ENCODE measurements at places on chromosomes 5 and 9.
A peak's percentile ranks its signal among the peaks of the same experiment; 100 is the strongest.

DNA sequence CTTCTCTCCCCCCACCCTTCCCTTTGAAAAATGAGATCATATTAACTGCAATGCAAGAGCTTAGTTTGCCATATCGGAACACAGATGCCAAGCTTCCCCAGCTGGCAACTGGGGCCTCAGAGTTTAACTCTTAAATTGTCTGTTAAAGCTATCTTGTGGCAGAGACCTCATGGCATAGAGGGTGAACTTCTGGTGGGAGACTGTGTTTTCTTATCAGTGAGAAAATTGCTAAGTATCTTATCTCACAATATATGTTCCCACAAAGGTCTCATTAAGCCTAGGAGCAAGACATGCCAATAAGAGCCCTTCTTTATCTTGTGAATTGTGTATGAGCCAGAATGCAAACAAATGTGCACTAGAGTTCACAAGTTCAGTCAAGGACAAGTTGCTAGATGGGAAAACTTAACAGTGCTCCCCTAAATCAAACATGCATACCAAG, 12.3 kb downstream of the NFIB start:
- no peak overlapping the region for H3K27ac ChIP-seq
- H3K36me3 ChIP-seq = no peaks in the 10 kb centered on the region
- no peaks in the 10 kb centered on the region for H3K27me3 ChIP-seq
- no peaks in the 10 kb centered on the region for H3K4me1 ChIP-seq
- H3K4me3 ChIP-seq = no peak overlapping the region
- no peak for DNase-seq

DNA sequence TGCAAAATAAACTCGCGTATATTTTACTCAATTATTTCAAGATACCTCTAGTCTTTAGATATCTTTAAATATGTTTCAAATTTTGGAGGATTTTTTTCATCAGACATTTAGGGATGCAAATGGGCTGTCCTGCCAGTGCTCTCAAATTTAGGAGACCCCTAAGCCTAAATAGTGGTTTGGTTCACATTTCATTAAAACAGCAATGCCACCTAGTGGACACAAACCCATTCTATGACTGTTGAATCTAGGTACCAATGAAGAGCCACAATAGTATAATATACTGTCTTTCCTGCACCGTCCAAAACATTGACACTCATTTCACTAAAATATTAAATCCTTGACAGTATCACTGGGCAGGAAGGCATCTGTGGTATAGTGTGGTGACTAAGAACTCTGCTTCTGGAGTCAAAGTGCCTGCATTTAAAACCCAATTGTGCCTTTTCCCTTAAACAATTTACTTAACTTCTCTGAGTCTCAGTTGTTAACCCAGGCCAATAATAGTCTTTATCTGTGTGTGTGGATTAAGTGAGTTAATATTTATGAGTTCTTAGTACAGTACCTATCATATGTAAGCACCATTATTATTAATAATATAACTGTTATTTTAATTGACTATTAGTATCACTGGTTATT, 148.0 kb downstream of the RORB start:
- no peak overlapping the region for H3K4me3 ChIP-seq
- H3K4me1 ChIP-seq = no peaks in the 10 kb centered on the region
- H3K27ac ChIP-seq = no peak overlapping the region
- peaks cover 2% of the 10 kb centered on the region for H3K27me3 ChIP-seq
- DNase-seq = no peak

DNA sequence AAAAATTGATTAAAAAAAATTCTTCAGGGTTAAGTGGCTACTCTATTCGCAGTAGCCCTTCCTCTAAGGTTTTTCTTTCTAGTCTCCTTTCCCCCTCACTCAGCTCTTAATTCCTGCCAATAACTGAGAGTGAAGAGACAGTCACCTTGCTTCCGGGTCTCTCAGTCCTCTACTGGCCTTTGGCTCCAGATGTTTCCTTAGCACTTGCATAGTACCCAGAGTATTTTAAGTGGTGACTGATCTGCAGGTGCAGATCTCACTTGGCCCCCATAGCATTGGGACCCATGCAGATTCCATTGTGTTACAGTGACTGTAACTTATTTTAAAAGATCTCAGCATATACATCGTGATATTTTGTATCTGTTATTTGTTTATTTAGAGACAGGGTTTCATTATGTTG, 66.2 kb downstream of the GCNT1 start:
- H3K27ac ChIP-seq = no peak overlapping the region
- peaks cover 2% of the 10 kb centered on the region for H3K4me1 ChIP-seq
- no peak for DNase-seq
- no peaks in the 10 kb centered on the region for H3K36me3 ChIP-seq
- H3K4me3 ChIP-seq = no peak overlapping the region

GRCh38 chr5:62606878-62607277, 28.3 kb downstream of the LRRC70 start:
- DNase-seq = no peak

GRCh38 chr5:68714810-68715209, 379.0 kb upstream of the SLC30A5 start:
- no peak for DNase-seq
- no peaks in the 10 kb centered on the region for H3K36me3 ChIP-seq
- peaks cover 11% of the 10 kb centered on the region for H3K4me1 ChIP-seq
- no peak overlapping the region for H3K27ac ChIP-seq

DNA sequence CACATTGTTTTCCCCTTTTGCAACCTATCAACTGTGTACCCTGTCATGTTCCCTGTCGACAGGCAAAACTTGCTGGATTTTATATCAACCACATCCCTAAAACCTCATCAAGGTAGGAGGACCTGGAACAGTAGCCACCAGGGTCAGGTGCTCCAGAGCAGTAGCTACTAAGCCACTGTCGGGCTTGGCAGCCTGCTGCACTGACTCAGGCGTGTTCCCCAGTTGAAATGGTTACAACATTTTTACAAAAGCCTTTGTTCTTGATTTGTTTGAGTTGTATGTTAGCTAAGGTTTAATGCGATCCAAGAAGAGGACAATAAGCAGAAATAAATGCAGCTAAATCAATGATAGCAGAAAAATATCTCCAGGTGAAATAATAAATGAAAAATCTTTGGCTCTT, 407.4 kb upstream of the TLE4 start:
- no peak overlapping the region for H3K27ac ChIP-seq
- no peak for DNase-seq
- H3K4me3 ChIP-seq = no peak overlapping the region
- H3K36me3 ChIP-seq = no peaks in the 10 kb centered on the region

DNA sequence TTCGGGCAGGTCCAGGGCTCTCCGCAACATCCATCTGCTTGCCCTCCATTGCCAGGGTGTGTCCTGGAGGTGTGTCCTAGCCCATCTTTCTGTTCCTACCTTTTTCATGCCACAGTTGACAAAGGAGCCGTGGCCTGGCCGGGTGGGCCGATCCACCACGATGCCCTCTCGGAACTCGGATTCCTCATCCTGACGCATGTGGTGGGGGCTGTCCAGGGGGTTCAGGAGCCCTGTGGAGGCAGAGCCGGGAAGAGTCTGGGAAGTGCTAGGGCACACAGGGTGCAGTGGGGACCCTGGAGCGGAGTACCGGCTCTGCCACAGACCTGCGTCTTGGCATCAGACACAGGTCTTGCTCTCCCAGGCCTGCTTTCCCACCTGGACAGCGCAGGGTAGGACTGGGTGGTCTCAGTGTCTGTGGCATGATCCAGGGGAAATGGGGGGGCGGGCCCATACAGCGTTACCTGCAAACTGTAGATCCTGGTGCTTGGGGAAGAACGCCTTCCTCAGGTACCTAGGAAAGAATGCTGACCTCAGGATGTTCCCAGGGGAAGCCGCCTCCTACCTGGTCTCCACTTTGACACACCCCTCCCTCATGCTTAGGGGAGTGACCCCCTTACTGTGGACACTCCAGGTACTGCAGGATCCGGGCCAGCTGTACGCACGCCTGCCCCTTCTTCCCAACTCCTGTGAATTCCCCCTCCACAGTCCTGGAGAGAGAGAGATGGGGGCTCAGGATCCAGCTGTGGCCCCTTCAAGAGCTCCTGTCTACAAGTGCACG, 3.5 kb downstream of the SPOUT1 start:
- H3K4me3 ChIP-seq = no peak overlapping the region
- H3K4me1 ChIP-seq = peaks cover 21% of the 10 kb centered on the region
- H3K27ac ChIP-seq = no peak overlapping the region
- no peak for DNase-seq

GRCh38 chr5:95812074-95812471, 10.5 kb downstream of the GLRX start:
- peak; percentile 41 for DNase-seq
- peaks cover 85% of the 10 kb centered on the region for H3K4me1 ChIP-seq
- no peaks in the 10 kb centered on the region for H3K27me3 ChIP-seq
- no peak overlapping the region for H3K4me3 ChIP-seq
- peak overlapping the region; percentile 23 for H3K27ac ChIP-seq

- H3K27ac ChIP-seq = no peak overlapping the region
- no peaks in the 10 kb centered on the region for H3K4me1 ChIP-seq
- no peak overlapping the region for H3K4me3 ChIP-seq
- H3K36me3 ChIP-seq = no peaks in the 10 kb centered on the region
- peaks cover 26% of the 10 kb centered on the region for H3K27me3 ChIP-seq
Observed at GRCh38 chr9:110578575-110579033, 937 bp downstream of the SVEP1 start.

DNA sequence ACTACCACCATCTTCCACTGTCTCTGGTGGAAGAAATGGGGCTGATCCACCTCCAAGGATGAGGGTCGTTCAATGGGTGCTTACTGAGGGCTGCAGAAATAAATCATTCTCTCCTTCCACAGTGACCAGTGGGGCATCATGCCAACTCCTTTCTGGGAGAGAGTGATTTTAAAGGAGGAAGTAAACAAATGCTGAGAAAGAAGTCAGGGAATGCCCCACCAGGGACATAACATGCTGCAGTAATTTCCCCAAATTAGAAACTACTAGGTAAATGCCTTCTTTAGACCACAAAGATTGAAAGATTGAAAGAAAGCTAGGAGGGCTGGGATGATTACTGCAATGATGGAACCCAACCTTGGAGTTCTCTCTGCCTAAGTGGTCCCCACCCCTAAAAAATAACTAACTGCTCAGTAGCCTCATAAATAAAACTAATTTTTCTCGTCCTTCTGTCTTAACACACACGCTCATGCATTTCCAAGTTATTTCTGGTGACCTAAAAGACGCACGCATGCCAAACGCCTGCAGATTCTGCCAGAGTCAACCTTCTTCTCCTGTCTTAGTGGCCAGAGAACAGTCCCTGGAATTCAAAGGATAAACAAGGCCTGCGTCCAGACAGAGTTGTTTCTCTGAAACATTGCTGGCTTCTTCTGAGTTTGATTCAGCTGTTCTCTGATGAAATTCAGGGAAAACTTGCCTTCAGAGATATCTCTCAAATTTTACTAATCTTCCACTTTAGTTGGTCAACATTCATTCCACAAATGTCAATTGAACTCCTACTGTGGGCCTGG, 250.0 kb downstream of the NR3C1 start:
- H3K36me3 ChIP-seq = no peaks in the 10 kb centered on the region
- no peaks in the 10 kb centered on the region for H3K4me1 ChIP-seq
- no peak for DNase-seq
- H3K27me3 ChIP-seq = no peaks in the 10 kb centered on the region
- H3K4me3 ChIP-seq = no peak overlapping the region
- no peak overlapping the region for H3K27ac ChIP-seq

- H3K27me3 ChIP-seq = no peaks in the 10 kb centered on the region
- H3K4me1 ChIP-seq = peaks cover 18% of the 10 kb centered on the region
- no peak overlapping the region for H3K27ac ChIP-seq
- no peak for DNase-seq
Observed at GRCh38 chr9:91428927-91429351, 5.3 kb upstream of the NFIL3 start.

- no peak for DNase-seq
- peaks cover 34% of the 10 kb centered on the region for H3K36me3 ChIP-seq
- peaks cover 29% of the 10 kb centered on the region for H3K4me1 ChIP-seq
- H3K27ac ChIP-seq = no peak overlapping the region
- H3K27me3 ChIP-seq = no peaks in the 10 kb centered on the region
Observed at GRCh38 chr5:16603295-16603694, 13.5 kb downstream of the RETREG1 start.

- no peaks in the 10 kb centered on the region for H3K4me1 ChIP-seq
- H3K4me3 ChIP-seq = no peak overlapping the region
- no peak overlapping the region for H3K27ac ChIP-seq
- H3K36me3 ChIP-seq = no peaks in the 10 kb centered on the region
- DNase-seq = no peak
Observed at GRCh38 chr9:126788634-126789349, 16.0 kb upstream of the ZBTB43 start.

DNA sequence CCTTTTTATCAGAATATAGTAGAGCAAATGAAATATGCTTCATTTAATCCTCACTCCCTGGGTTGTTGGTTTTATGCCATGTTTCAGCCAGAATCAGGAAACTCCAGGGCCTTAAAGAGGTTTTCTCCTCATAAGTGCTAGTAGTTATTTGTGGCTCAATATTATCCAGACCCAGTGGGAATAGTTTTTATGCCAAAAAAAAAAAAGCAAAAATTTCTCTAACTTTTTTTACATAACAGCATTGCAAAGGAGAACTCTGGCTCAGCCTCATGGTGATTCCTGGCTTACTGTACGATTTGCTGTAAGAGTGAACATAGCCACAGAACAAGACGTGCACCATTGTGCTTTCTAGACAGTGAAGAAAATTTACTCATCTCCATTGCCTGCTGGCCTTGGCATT, 232.5 kb downstream of the PJA2 start:
- no peak for DNase-seq
- H3K27ac ChIP-seq = no peak overlapping the region
- H3K36me3 ChIP-seq = no peaks in the 10 kb centered on the region
- no peaks in the 10 kb centered on the region for H3K4me1 ChIP-seq

GRCh38 chr5:40309851-40310250, 369.9 kb upstream of the PTGER4 start:
- no peak overlapping the region for H3K4me3 ChIP-seq
- no peak for DNase-seq
- H3K36me3 ChIP-seq = no peaks in the 10 kb centered on the region
- H3K27ac ChIP-seq = no peak overlapping the region

- no peak overlapping the region for H3K4me3 ChIP-seq
- H3K27ac ChIP-seq = no peak overlapping the region
- no peaks in the 10 kb centered on the region for H3K4me1 ChIP-seq
- no peak for DNase-seq
Observed at GRCh38 chr5:178605788-178606187, 15.6 kb upstream of the COL23A1 start.

- no peaks in the 10 kb centered on the region for H3K4me1 ChIP-seq
- DNase-seq = no peak
- no peaks in the 10 kb centered on the region for H3K36me3 ChIP-seq
Observed at GRCh38 chr5:78626009-78626571, 22.5 kb downstream of the LHFPL2 start.

- no peak overlapping the region for H3K4me3 ChIP-seq
- DNase-seq = no peak
- no peak overlapping the region for H3K27ac ChIP-seq
- H3K36me3 ChIP-seq = no peaks in the 10 kb centered on the region
- H3K4me1 ChIP-seq = no peaks in the 10 kb centered on the region
Observed at GRCh38 chr9:107674721-107675277, 185.2 kb upstream of the KLF4 start.

DNA sequence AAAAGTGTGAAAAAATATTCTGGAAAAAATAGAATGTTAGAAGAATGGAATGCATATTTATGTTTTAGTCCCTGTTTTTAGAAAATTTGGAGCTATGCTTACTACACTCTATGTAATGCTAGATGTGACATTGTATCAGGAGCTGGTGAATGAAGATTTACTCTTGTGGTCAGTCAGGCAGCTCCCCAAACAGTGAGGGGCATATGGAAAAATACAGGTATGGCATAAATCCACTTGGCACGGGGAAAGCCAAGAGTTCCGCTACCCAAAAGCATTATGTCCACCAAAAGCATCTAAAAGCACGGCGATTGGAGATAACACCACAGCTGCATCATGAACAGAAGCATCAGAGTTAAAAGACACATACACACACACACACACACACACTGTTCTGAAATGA, 220.2 kb upstream of the KLF9 start:
- H3K27me3 ChIP-seq = peaks cover 5% of the 10 kb centered on the region
- no peak overlapping the region for H3K4me3 ChIP-seq
- no peaks in the 10 kb centered on the region for H3K4me1 ChIP-seq
- H3K36me3 ChIP-seq = no peaks in the 10 kb centered on the region
- H3K27ac ChIP-seq = no peak overlapping the region
